Stimulated activated CD4-positive, alpha-beta T cell treated with anti-CD3 and anti-CD28 coated beads, Interleukin-15, amount 100 ng/mL, for 1 hour (primary cell): ENCODE measurements at places on chromosomes 1 and 21.

- DNase-seq, result no peak
Observed at GRCh38 chr1:58308206-58308605, 238.3 kb downstream of the OMA1 start.

DNA sequence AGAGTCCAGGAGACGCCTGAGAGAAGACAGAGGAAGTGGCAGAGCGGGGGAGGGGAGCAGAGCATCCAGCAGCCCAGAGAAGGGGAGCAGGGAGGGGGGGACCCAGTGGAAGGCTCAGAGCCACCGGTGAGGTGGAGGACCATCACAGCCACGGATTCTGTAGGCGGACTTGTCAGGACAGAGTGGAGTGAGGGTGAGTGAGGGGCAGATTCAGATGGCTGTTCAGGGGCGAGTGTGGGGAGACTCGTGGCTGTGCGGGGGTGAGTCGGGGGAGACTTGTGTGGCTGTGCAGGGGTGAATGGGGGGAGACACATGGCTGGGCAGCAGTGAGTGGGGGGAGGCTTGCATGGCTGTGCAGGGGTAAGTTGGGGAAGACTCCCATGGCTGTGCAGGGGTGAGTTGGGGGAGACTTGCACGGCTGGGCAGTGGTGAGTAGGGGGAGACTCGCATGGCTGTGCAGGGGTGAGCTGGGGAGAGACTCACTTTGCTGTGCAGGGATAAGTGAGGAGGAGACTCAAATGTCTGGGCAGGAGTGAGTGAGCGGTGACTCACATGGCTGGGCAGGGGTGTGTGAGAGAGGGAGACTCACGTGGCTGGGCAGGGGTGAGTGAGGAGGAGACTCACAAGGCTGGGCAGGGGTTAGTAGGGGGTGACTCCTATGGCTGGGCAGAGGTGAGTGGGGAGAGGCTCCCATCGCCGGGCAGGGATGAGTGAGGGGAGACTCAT lies 56.8 kb upstream of the ABCG1 start:
- DNase-seq, result no peak

- no peak for DNase-seq
Observed at GRCh38 chr1:17211377-17211776, 6.4 kb downstream of the PADI1 start.

DNA sequence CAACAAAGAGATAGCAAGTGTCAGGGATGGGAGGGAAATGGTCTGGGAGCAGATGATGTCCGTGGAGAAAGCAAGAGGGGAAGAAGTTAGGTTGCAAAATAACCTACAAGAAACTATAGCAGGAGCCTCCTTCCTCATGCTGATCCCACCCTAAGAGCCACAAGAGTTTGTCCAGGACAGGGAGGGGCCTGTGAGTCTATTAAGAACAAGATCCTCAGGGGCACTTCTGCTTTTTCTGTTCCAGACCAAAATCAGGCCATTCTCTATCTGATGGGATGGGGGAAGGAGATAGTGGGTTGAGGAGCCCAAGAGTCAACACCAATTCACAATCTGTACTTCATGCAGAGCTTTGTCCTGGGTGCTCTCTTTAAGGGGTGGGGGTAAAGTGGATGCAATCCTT lies 7.7 kb upstream of the ATP1A4 start:
- DNase-seq, result no peak

GRCh38 chr21:45301521-45302081 lies 13.9 kb upstream of the POFUT2 start:
- DNase-seq, result no peak

GRCh38 chr21:42472521-42472920 lies 23.5 kb downstream of the RSPH1 start:
- no peak for DNase-seq

GRCh38 chr1:213876531-213876930 lies 111.2 kb upstream of the PROX1 start:
- DNase-seq, result no peak

GRCh38 chr1:16122350-16122881 lies 33.5 kb downstream of the EPHA2 start:
- no peak for DNase-seq

DNA sequence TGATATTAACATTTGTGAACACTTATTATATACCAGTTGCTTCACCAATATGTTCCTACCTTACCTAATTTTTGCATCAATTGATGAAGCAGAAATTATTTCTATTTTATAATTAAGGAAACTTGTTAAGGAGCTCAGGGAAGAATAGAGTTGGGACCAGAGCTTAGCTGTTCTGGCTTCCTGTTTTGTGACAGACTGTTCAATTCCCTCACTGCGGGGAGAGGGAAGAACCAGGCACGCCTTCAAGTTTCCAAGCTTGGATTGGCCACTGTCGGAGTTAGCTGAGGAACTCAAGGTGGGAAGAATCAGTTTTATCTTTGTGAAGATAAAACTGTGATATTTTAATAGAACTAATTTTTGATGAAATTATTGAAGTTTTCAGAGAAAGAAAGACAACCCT lies 142.3 kb upstream of the LMO4 start:
- DNase-seq, result no peak

DNA sequence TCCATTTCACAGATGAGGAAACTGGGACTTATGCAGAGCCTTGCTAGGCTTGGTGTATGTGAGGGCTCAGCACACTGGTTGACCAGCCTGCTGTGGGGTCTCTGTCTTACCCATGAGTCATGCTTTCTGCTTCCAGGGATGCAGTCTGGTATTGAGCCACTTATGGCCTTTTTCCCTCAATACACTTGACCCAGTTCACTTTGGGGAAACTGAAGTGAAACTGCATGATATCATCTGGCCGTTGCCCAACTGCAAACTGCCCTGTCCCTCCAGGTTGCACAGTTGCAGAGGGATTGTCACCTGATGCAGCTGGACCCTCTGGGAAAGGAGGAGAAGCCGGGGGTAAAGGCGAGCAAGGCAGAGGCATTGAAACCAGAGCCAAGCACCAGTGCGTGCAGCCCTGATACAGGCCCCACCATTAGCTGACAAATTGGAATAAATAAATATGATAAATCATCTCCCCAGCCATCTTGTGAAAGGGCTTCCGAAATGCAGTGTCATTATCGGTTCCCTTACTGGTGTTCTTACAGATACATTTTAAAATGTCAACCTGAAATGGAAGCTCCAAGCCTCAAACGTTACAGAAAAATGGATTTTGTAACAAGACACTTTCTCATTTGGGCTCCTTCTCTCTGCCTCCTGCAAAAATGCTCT lies 39.3 kb upstream of the DUSP10 start:
- DNase-seq, result no peak

- no peak for DNase-seq
Observed at GRCh38 chr1:20615946-20616846, 17.1 kb upstream of the PINK1 start.

GRCh38 chr1:225931270-225932136 lies 7.5 kb upstream of the PYCR2 start:
- no peak for DNase-seq

DNA sequence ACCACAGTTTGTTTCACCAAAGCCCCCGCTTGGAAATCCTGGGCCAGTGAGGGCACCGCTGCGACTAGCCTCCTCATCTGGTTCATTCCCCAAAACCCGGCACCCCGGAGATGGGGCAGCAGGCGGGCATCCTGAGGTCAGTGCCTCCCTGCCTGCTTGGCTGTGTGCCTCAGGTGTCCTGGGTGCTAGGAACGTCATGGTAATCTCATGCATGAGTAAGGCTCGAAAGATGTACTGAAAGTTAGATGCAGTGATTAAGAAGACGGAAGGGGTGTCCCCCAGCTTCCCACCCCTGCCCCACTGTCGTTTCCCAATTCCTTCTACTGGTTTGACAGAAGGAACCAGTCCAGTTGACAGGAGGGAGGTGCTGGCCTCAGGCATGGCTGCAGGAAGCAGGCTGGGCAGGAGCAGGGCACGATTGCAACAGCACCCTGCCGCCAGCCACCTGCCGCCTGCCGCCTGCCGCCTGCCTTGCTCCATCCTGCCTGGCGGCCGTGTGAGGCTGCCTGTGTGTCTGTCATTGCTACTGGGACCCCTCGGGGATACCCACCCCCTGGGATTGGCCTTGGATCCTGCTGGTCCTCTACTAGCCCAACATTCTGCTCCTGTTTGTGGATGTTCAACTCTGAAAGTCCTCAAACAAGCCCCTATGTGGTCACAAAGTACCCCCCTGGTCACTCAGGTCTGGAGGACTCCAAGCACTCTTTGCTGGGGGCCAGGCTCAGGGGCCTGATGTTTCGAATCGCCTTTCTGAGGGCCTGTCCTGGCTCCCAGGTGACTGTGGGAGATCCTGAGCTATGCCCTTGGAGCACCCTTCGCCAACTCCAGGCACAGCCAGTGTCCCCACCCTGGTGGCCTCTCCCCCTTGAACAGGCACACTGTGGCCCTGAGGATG lies 73.0 kb upstream of the IFFO2 start:
- DNase-seq, result no peak

DNA sequence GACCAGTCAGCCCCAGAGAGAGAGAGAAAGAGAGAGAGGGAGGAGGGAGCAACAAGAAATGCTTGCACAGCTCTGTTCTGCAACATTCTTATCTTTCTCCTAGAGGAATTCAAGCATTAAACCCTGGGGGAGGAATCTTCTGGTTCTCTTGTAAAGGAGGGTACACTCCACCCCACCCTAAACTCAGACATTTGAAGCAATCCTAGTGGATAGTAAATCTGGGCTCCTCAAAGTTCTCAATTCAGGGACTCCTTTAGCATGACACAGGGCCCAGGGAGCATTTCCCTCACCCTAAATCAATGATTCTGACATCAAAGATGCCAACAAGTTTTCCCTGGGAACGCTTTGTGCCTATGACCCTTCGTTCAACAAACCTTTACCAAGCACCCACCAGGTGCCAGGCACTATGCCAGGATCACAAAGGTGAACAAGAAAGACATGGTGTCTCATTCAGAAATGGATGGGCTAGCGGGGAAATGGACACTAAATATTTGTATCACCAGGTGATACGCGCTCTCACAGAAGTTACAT lies 11.9 kb upstream of the CAPN2 start:
- DNase-seq, result no peak

GRCh38 chr1:81582467-81582986 lies 218.2 kb upstream of the ADGRL2 start:
- DNase-seq, result no peak
